Spinal cord (tissue), 10 donors: ENCODE measurements at places on chromosomes 6 and 20. TPM values are rescaled to one million over a fixed set of nuclear protein-coding genes. Genes with fewer than 3 reads are reported as not detected.

DNA sequence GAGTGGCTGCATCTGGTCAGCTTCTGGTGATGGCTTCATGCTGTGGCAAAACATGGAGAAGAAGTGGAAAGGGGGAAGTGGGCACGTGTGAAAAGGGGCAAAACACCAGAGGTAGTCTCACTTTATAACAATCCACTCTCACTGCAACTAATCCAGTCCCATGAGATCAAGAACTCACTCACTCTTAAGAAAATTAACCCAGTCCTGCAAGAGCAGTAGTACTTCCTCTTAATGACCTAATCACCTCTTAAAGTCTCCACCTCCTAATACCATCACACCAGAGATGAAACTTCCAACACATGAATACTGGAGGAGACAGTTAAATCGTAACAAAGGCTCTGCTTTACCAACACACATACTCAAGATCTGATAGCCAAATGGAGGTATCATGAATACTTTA, 152.6 kb downstream of the THEMIS start:
- DNase-seq, result no peak

DNA sequence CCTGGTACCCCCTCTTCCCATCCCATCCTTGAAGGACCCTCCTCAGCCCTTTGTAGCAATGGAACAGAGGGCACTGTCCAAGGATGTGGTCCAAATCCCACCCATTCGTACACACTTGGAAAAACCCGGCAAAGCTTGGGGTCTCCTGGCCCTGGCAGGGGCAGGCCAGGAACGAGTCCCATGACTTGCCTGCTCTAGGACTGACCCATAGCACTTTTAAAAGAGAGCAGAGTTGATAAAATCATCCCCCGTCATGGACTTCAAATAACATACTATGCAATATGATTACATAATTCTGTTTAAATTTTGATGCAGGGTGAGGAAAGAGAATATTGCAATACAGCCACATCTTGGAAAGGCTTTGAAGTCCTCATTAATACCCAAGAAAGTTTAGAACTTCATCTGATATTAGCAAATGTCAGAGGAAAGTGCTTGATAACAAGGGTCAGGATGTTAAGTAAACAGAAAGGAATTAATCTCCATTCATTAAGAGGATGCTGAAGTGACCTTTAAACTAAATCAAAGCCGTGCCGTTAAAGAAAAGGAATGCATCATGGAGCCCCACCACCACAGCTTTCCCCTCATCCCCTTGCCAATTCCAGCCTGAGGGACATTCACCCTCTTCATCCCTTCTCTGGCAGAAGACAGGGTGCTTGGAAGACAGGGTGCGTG, 60.7 kb upstream of the NXT1 start:
- no peak for DNase-seq

UBD gene
- total RNA-seq, result 0.94 TPM

C20orf204 gene
- 1.2 TPM for total RNA-seq

TFAP2D gene
- 0.28 TPM for total RNA-seq

PRL gene
- total RNA-seq, result not detected

GRCh38 chr6:121436274-121436857, 920 bp downstream of the GJA1 start:
- peak; percentile 37 for DNase-seq
